Left cardiac atrium (tissue), 4 donors: ENCODE measurements at places on chromosomes 6 and 20. TPM values are rescaled to one million over a fixed set of nuclear protein-coding genes. Genes with fewer than 3 reads are reported as not detected.

Gene STMND1
- total RNA-seq: not detected

Gene NKX2-2
- not detected for total RNA-seq

Gene CTAGE9
- total RNA-seq: not detected

Gene CCN2
- total RNA-seq: 230 TPM

Gene PTGIS
- 124 TPM for total RNA-seq

Gene TAAR9
- total RNA-seq: not detected

Gene VIP
- not detected for total RNA-seq

Gene SNAP25
- total RNA-seq: 2.8 TPM

Gene MAP3K4
- total RNA-seq: 30.2 TPM

Gene BPIFB4
- not detected for total RNA-seq

Gene PPP1R3G
- 10.7 TPM for total RNA-seq

Gene FERMT1
- 1.5 TPM for total RNA-seq

Gene C4A
- total RNA-seq: 206 TPM

Gene HAO1
- total RNA-seq: not detected

Gene AIF1
- total RNA-seq: 37.4 TPM

Gene MCCD1
- total RNA-seq: not detected

Gene RAET1G
- total RNA-seq: 0.55 TPM

Gene OR2H2
- not detected for total RNA-seq

Gene TBX18
- total RNA-seq: 10.1 TPM
